Smooth muscle cell of bladder (primary cell): ENCODE measurements at places on chromosomes 12 and 14. TPM values are rescaled to one million over a fixed set of nuclear protein-coding genes. Genes with fewer than 3 reads are reported as not detected.

COX8C gene
- not detected in 2 replicates for total RNA-seq

GALNT9 gene
- total RNA-seq, result 0.14 and 0.28 TPM in 2 replicates

BBOF1 gene
- 8.7 and 9.8 TPM in 2 replicates for total RNA-seq

SLC6A13 gene
- 0.14 and 0.18 TPM in 2 replicates for total RNA-seq

HSPA2 gene
- total RNA-seq, result 19.9 and 24.7 TPM in 2 replicates
